ENCODE measurements at places on chromosomes 11 and 22. TPM values are rescaled to one million over a fixed set of nuclear protein-coding genes. Genes with fewer than 3 reads are reported as not detected.

DNA sequence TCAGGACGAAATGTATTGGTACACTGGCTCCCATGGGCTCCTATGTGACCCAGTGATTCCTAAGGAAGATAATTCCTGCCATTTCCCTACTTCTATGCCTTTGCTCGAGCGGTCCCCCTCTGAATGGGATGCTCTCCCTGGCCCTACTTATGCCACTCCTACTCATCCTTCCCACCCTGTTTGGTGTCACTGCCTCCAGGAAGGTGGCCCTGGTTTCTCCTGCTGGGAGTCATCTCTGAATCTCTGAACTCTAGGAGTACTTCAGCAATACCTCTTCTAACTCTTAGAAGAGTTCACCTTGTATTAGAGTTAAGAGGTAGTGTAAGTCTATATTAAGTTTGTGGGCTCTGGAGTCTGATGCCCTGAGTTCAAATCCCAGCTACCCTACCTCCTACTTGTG is 35.5 kb upstream of the LRRC55 start:
- H3K4me1 ChIP-seq, result no peaks in the 10 kb centered on the region
- no peak for DNase-seq
- no peak overlapping the region for H3K4me3 ChIP-seq
- H3K27me3 ChIP-seq, result peaks cover 34% of the 10 kb centered on the region
- H3K27ac ChIP-seq, result no peak overlapping the region
- no peaks in the 10 kb centered on the region for H3K36me3 ChIP-seq

DNA sequence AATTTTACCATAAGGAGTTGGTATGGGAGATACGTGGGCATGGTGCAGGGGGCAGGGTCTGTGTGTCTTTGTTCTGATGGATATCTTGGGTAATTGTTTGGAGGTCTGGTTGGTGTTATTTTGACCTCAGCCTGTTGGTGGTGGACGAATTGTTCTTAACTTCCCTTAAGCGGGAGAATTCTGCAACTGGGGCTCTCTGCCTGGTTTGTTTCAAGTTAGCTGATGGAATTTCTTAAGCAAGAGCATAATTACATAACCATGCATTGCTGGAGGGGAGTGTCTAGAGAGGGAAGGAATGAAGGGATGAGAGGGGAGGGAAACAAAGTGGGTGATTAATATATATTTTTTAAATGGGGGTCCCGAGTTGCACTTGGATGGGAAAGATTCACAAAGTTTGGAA is 908.5 kb upstream of the RAG2 start:
- no peak overlapping the region for H3K4me3 ChIP-seq
- H3K36me3 ChIP-seq, result no peaks in the 10 kb centered on the region
- no peaks in the 10 kb centered on the region for H3K27me3 ChIP-seq
- H3K4me1 ChIP-seq, result no peaks in the 10 kb centered on the region
- no peak for DNase-seq

- no peak for DNase-seq
- H3K4me3 ChIP-seq, result no peak overlapping the region
- H3K4me1 ChIP-seq, result peaks cover 11% of the 10 kb centered on the region
- no peak overlapping the region for H3K27ac ChIP-seq
- no peaks in the 10 kb centered on the region for H3K27me3 ChIP-seq
- H3K36me3 ChIP-seq, result peaks cover 3% of the 10 kb centered on the region
These were observed 138.5 kb downstream of the SWAP70 start for GRCh38 chr11:9802291-9802861.

DNA sequence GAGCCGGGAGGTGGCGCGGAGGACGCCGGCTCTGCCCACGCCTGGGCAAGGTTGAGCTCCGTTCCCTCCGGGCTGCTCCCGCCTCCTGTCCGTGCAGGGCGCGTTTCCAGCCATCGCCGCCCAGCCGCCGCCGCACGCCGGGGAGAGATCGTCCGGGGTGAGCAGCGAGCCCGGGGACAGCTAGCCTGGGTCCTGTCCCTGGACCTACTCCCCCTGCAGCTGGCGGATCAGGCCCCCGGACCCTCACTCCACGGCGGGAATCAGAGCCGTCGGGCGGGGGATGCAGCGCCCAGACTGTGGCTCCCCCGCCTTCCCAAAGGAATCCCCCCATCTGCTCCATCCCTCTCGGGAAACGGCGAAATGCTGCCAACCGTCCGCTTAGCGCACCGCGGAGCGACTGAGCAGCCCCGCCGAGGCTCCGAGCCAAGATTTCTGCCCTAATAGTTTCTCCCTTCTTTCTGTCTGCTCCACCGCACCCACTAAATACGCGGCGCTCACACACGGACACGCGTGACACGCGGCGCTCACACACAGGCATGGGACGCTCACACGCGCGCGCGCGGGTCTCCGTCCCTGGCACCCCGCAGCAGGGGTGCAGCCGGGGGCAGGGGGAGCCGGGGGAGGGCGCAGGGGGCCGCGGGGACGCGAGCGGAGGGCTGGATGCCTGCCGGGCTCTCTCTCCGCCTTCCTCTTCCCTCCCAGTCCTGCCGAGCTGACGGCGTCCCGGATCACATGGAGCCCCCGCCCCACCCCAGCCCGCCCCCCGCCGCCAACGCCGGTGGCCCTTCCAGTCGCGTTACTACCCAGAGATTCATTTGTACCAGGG is at the start of gene KCNJ5:
Gene KCNJ5 (plus strand): TSS at position 814 of the 826 bp plus-strand sequence. CDS start 19,918 bp downstream, outside the sequence.
- H3K36me3 ChIP-seq, result no peaks in the 10 kb centered on the region
- peak within 1 kb of the TSS; percentile 54 for H3K4me3 ChIP-seq
- H3K4me1 ChIP-seq, result peaks cover 18% of the 10 kb centered on the region
- H3K27ac ChIP-seq, result no peak within 1 kb of the TSS
- DNase-seq, result no peak

Gene TOM1
- total RNA-seq, result 18.0 TPM

Gene LRRC74B
- total RNA-seq, result not detected

Gene ADAMTS15
- 0.44 TPM for total RNA-seq

DNA sequence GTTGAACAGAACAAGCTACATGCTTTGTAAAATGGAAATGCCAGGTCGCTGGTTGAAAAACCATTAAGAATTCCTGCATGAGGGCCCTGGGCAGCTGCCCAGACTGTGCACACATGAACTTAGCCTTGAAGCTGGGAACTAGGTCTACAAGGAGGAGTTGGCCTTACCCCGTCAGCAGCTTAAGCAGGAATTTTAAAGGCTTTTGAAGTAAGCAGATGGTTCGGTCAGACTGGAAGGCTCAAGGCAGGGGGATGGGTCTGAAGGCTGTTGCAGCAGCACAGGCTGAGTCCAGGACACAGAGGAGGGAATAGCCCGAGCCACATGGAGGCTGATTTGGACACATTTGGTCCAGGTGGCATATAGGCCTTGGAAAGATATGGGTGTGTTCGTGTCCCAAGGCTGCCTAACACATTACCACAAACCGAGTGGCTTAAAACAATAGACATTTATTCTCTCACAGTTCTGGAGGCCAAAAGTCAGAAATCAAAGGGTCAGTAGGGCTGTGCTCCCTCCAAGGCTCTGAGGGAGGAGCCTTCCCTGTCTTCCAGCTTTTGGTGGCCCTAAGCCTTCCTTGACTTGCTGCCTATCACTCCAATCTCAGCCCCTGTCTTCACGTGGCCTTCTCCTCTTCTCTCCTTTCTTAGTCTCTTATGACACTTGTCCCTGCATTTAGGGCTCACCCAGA is 11.6 kb downstream of the LIF start:
- peaks cover 4% of the 10 kb centered on the region for H3K36me3 ChIP-seq
- DNase-seq, result no peak
- peak overlapping the region; percentile 27 for H3K27ac ChIP-seq
- peaks cover 84% of the 10 kb centered on the region for H3K4me1 ChIP-seq
- H3K4me3 ChIP-seq, result no peak overlapping the region

DNA sequence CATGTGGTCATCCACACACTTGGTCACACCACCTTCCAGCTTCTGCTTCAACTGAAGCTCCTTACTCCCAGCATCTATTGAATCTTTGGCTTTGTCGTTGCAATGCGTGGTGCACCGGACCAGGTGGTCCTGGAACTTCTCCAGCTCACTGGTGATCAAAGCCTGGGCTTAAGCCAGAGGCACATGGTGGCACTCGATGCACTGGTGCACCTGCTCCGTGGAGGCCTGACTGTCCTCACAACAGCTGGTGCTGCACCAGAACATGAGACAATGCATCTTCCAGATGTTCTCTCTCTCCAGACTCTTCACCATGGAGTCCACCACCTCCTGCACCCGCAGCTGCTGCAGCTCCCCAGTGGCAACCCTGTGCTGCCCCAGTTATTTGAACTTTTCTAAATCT is 56.0 kb downstream of the CELSR1 start:
- no peak overlapping the region for H3K27ac ChIP-seq
- H3K36me3 ChIP-seq, result no peaks in the 10 kb centered on the region
- no peak overlapping the region for H3K4me3 ChIP-seq
- no peaks in the 10 kb centered on the region for H3K27me3 ChIP-seq
- H3K4me1 ChIP-seq, result no peaks in the 10 kb centered on the region

Gene MS4A12
- not detected for total RNA-seq

DNA sequence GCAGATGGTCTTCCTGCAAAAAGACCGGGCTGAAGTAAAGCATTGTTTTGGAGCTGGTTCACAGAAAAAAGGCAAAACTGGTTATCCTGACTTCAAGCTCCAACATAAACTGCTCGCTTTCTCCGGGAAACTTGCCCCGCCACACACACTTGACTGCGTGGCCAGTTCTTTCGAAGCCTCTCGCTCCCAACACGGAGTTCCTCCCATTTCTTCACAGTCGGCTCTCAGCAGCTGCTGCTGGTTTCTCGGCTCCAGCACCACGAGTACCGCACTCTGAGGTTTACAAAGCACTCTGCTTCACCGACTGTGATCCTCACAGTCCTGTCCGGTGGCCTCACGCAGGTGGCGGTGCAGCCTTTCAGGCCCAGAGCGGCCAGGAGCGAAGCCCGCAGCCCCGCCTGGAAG is 264 bp downstream of the CHEK1 start:
- H3K27me3 ChIP-seq, result no peaks in the 10 kb centered on the region
- H3K27ac ChIP-seq, result peak overlapping the region; percentile 85
- H3K4me3 ChIP-seq, result peak overlapping the region; percentile 75
- peaks cover 4% of the 10 kb centered on the region for H3K4me1 ChIP-seq

Gene ZP1
- not detected for total RNA-seq

DNA sequence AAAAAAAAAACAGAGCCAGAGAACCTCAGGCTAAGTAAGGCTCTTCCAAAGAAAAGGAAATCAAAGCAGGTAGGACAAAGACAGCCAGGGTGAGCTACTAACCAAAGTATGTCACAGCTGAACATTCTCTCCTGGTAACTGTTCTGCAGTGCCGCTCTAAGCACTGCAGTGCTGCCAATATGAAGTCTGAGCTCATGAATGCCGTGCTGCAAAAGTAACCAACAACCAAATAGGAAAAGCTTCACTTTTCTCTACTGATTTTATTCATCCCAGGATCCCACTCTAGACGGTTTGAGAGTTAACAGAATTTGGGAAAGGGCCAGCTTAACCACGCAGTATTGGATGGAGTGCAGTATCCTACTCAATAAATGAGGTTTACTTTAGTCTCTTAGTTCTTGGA is 3.5 kb downstream of the SIK3 start:
- no peaks in the 10 kb centered on the region for H3K27me3 ChIP-seq
- no peak overlapping the region for H3K27ac ChIP-seq
- DNase-seq, result no peak
- H3K36me3 ChIP-seq, result no peaks in the 10 kb centered on the region
- H3K4me3 ChIP-seq, result no peak overlapping the region

DNA sequence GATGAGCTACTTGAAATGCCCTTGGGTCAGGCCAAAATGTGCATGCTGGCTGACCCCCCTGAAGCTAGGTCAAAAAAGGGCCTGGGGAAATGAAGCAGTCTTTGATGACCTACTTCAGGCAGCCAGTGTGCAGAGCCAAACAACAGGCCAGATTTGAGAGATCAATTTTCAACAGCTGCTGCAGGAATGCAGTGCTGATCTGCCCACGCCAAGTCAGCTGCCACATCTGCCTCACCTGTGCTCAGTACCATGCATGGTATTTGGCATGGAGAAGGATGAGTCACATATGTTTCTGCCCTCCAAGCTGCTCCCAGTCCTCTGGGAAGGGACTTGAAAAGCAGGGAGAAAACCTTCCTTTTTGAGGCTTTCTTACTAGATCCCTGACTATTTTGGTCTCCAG is 35.8 kb downstream of the MTNR1B start:
- no peaks in the 10 kb centered on the region for H3K36me3 ChIP-seq
- no peak overlapping the region for H3K27ac ChIP-seq
- H3K4me1 ChIP-seq, result peaks cover 26% of the 10 kb centered on the region
- no peak for DNase-seq
- no peak overlapping the region for H3K4me3 ChIP-seq

DNA sequence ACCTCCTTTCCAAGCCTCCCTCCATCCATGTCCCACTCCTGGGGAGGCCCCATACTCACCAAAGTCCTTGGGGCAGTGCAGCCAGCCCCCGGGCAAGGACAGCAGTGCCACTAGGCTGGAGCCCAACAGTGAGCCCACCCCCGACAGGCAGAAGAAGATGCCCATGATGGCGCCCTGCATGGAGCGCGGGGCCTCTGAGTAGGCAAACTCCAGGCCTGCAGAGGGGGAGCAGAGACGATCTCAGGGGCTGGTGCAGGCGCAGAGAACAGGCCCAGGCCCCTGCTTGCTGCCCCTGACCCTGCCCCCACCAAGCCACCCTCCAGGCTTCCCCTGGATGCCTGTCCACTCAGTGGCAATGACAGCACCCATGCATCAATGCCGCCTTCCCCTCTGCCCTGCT is 13.6 kb downstream of the TMEM132A start:
- H3K27ac ChIP-seq, result no peak overlapping the region
- no peak for DNase-seq
- 0 out of 2 replicates have a peak, but pooled peaks cover 11% of the 10 kb centered on the region for H3K27me3 ChIP-seq
- no peaks in the 10 kb centered on the region for H3K4me1 ChIP-seq
- H3K36me3 ChIP-seq, result no peaks in the 10 kb centered on the region
- H3K4me3 ChIP-seq, result no peak overlapping the region

GRCh38 chr11:14190992-14191778 is 167.8 kb downstream of the RRAS2 start:
- H3K4me1 ChIP-seq, result no peaks in the 10 kb centered on the region
- no peak for DNase-seq
- no peaks in the 10 kb centered on the region for H3K36me3 ChIP-seq
- H3K27me3 ChIP-seq, result 0 out of 2 replicates have a peak, but pooled peaks cover 7% of the 10 kb centered on the region
- no peak overlapping the region for H3K4me3 ChIP-seq

Gene DLG2
- 2.4 TPM for total RNA-seq

DNA sequence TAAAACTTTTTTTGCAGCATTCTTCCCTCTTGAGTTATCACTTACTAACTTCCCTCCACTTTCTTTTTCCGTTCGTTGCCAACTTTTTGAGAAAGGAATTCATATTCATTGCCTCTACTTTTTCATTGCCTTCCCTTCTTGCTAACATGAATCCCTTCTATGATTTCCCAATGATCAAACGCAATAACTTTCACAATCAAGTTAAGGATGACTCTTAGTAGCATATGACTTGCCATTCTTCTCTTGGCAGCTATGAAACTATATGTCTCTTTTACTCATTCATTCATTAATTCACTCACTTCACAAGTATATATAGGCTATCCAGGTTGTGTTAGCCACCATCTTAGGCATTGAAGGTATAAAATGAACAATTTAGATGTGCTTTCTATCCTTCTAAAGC is 16.6 kb upstream of the ARHGAP20 start:
- H3K27me3 ChIP-seq, result peaks cover 16% of the 10 kb centered on the region
- no peak for DNase-seq
- H3K4me1 ChIP-seq, result no peaks in the 10 kb centered on the region
- no peaks in the 10 kb centered on the region for H3K36me3 ChIP-seq
- no peak overlapping the region for H3K27ac ChIP-seq

- H3K27ac ChIP-seq, result no peak overlapping the region
- no peak overlapping the region for H3K4me3 ChIP-seq
- DNase-seq, result no peak
- 0 out of 2 replicates have a peak, but pooled peaks cover 5% of the 10 kb centered on the region for H3K36me3 ChIP-seq
These were observed 55.1 kb downstream of the CEP164 start for GRCh38 chr11:117382746-117383145.

GRCh38 chr22:48955351-48956311 is 872.0 kb downstream of the BRD1 start:
- H3K4me1 ChIP-seq, result no peaks in the 10 kb centered on the region
- H3K27ac ChIP-seq, result no peak overlapping the region
- no peak overlapping the region for H3K4me3 ChIP-seq

Gene OMP
- total RNA-seq, result not detected

Gene MPZL3
- total RNA-seq, result 8.7 TPM

GRCh38 chr11:68518191-68518590 is 57.6 kb downstream of the PPP6R3 start:
- no peak for DNase-seq
- H3K27ac ChIP-seq, result no peak overlapping the region
- no peak overlapping the region for H3K4me3 ChIP-seq
